Esophagus squamous epithelium (tissue), 5 donors: ENCODE measurements at places on chromosomes 16 and 17.

GRCh38 chr17:61340431-61341209 lies 59.0 kb upstream of the TBX2 start:
- no peak for DNase-seq

DNA sequence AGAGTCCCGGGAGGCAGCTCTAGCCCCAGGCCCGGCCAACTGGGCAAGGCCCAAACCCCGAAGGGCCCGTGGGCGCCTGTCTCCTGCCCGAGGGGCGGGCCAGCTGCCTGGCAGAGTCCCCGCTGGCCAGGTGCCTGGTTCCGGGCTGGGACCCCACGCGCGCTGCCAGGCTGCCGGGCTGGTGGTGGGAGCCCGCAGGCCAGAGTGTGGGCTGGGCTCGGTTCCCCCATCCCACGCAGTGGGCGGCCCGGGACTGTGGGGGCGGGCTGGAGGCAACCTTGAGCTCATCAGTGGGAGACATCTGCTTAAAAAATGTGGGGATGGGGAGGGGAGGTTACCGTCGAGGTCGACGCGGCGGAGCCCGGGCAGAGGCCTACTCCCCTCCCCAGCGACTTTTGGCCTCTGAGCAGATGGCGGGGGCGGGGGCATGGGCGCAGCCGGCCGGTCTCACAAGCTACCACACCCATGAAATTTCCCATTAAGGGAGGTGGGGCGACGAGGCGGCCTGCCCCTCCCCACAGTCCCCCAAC lies 176.4 kb upstream of the GSE1 start:
- no peak for DNase-seq

GRCh38 chr16:88506723-88507122 lies 53.6 kb downstream of the ZFPM1 start:
- no peak for DNase-seq

DNA sequence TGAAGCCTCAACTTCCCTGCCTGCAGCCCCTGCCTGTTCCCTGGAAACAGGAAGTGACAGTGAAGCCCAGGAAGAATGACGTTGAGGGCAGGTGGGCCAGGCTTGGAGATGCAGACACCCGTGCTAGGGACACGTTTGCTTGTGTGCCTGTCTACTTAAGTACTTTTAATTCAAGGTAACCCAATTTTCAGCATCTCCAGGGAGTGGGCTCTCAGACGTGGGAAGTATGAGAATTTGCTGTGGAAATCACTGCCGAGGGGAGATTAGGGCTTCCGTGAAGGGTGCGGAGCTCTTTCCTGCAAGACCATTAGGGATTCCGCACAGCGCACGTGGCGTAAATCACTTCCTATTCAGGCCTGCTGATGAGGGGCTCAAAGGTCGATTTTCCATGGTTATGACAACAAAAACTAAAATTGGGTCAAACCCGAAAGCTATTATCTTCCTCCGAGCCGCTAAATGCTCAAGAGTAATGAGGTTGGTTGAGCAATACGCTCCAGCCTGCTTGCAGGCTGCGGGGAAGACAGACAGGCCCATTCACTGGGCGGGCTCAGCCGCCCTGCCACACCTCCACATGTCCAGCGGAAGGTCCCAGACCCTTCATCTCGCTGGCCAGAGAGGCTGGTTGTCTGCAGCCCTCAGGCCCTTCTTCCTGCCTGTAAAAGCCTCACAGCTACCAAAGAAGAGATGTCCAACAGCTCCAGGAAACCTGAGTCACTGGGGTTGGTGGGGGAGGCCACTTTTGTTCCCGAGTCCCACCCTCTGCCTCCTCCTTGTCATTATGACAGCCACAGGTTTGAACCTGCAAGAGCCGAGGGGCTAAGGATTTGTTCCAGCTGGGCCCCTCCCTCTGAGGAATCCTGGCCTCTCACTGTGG lies 109.9 kb downstream of the RBFOX3 start:
- DNase-seq, result no peak

DNA sequence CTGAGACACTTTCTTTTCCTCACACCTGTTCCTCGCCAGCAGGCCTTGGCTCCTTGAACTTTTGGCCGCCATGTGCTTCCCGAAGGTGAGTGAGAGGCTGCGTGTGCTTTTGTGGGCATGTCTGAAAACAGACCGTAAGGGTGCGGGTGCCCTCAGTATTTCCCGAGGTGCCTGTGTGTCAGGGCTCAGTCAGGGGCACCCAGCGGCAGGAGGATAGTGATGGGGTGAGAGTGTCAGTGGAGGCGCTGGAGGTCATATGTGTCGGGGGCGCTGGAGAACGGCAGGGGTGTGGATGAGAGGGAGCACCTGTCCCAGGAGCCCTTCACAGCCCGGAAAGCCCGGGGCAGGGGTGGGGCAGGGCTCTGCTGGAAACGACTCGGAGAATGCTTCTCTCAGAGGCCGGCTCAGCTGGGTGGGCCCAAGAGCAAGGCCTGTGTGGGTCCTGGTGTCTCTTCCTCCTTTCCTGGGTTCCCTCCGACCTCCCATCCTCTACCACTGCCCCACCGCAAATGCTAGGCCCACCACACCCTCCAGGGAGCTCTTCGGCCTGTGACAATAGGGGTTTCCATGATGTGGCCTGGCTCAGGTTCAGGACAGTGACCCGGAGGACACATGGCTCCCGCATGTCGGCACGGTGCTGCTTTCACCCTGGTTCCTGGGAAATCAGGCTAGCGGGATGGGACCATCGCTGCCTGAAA lies 451 bp downstream of the IL32 start:
- DNase-seq, result no peak

DNA sequence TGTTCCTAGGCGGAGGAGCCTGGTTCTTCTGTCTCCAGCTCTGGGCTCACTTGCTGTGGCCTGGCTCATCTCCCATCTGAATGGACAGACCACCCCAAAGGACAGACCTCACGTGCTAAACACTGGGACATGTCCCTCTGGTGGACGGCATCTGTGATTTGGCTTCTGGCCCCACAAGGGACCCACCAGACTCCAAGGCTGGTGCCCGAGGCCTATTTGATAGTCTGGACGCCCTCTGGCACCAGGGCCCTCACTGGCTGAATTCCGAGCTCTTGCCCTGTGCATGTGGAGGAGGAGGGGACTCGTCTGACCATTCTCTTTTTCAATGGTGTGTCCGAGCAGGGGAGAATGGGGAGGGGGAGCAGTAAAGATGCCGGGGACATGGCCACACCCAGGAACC lies 62.8 kb upstream of the LGALS9 start:
- DNase-seq, result no peak

DNA sequence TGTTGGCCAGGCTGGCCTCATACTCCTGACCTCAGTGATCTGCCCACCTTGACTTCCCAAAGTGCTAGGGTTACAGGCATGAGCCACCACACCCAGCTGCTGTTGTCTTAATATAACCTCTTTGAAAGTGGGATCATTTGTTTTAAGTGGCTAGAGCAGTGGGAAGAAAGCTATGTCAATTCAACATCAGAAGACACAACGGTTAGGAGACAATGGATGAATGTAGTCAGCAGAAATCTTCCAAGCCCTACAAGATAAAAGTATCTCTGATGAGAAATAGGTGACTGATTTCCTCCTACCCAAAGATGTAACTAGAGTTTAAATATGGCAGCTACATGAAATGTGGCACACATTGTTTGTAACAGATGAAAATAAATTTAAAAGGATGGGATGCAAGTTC lies 20.0 kb upstream of the TRIM25 start:
- no peak for DNase-seq

GRCh38 chr17:67152824-67153223 lies 92.2 kb downstream of the HELZ start:
- no peak for DNase-seq

- DNase-seq, result no peak
Measured at GRCh38 chr16:30901201-30902028, 5.0 kb downstream of the CTF1 start.

- DNase-seq, result no peak
Measured at GRCh38 chr17:7841396-7841914, 7.4 kb downstream of the KDM6B start.

- no peak for DNase-seq
Measured at GRCh38 chr16:3642397-3643094, 11.9 kb upstream of the DNASE1 start.

GRCh38 chr16:11547118-11547916 lies 39.4 kb downstream of the LITAF start:
- DNase-seq, result no peak

- DNase-seq, result peak; percentile 53
Measured at GRCh38 chr16:3364774-3365427, 9.2 kb downstream of the OR2C1 start.

DNA sequence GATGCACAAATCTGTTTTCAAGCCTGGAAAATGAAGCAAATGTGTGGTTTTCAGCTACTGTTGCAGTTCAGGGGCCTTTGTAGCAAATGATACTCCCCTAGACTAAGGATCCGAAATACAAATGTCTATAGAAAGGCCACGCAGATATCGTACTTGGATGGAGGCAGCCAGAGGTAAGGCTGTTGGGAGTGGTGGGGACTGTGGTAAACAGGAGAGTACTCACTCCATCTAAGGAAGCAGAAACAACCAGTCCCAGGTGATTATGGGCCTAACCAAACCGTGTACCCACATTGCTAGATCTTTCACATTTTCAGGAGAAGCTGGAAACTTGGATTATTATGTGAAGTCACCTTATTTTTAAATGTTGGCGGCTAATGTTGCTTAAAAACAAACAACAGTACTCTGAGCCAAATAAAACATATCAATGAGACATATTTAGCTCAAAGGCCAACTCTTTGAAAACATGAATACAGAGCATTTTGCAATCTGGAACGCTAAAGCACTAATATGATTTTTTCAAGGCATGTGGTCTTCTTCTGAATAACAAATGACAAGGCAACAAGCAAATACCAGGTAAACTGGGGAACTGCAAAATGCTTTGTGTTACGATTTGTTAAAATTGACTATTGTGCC lies 110.1 kb downstream of the YPEL2 start:
- no peak for DNase-seq

- no peak for DNase-seq
Measured at GRCh38 chr16:3865241-3865640, 15.3 kb downstream of the CREBBP start.

- DNase-seq, result no peak
Measured at GRCh38 chr16:23079675-23080301, 69.5 kb downstream of the USP31 start.

DNA sequence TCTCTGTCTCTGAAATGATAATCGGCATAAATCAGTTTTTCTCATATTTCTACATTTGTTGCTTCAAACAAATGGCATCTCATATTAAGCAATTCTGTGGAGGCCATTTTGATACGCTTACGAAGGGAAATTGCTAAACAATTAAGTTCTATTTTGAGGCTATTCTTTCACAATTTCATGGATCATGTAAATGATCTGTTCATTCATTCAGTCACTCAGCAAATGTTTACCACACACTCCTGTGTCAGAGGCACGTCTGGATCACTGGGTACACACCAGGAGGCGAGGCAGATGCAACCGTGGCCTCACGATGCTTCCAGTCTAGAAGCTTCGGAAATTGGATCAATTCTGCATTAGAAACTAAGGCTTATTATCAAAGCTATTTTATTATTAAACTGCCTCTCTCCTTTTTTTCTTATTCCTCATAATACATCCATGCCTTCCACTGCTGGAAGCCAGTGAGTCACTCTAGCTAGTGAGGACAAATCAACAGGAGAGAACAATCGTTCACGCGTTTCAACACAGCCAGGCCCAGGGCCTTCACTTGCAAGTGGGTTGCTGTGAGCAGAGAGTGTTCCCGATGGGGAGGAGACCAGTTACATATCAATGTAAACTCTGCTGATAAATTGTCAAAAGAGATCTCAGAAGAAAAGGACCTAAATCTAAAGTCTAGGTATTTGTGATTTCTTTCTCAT lies 11.3 kb upstream of the SLC39A11 start:
- DNase-seq, result no peak

- no peak for DNase-seq
Measured at GRCh38 chr16:15811481-15812400, 45.1 kb downstream of the MYH11 start.

DNA sequence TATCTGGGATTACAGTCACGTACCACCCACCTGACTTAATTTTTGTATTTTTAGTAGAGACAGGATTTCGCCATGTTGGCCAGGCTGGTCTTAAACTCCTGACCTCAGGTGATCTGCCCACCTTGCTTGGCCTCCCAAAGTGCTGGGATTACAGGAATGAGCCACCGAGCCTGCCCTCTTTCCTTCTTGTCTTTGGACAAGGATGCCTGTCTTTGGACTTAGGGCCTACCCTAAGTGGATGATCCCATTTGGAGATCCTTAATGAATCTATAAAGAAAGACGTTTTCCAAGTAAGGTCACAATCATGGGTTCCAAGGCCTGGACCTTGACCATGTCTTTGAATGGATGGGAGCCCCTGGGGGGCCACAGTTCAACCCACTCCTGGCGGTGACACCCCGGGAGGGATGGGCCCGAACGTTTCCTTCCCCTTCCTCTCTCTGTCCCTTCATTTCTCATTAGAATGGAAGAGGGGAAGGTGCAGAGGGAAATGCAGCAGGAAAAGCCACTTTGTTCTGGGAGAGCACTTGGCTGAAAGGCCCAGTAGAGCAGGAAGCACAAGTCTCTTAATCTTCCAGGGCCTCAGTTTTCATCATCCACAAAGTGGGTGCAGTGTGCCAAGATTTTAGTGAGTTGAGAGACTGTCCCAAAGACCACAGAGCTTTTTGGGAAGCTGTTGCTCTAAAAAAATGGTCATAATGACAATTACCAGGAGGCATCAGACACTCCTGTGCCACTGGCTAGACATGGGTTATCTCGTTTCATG lies 353.3 kb downstream of the SEC14L1 start:
- DNase-seq, result no peak

DNA sequence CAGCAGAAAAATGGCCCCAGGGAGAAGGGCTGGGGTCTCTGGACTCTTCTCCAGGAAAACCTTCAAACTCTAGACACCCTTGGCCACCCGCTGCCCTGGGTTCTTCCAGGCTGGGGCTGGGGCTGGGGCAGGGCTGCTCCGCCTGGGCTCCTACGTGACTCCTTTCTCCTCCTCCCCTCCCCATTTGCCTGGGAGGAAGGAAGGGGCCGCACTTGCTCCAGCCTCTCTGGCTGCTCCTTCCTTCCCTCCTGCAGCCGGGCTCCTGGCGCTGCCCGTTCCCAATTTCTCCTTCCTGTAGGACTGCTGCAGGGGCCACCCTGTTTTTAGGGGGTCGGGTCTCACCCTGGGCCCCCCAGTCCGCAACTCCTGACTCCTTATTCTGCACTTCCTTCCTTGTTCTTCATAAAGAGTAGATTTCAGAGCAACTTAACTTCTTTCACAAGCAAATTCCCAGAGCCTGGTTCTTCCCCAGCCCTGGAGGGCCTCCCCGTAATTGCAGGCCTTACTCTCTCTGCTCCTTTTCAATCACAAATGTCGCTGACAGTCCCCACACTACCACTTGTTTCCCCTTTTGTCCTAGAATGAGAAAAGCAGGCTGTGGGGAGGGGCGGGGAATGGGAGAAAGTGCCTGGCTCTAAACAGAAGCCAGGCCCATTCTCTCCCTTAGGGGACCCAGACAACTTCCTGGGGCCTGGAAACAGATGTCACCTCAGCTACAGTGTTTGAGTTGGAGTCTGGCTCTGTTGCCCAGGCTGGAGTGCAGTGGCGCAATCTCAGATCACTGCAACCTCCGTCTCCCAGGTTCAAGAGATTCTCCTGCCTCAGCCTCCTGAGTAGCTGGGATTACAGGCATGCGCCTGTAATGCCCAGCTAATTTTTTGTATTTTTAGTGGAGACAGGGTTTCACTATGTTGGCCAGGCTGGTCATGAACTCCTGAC lies 137.8 kb downstream of the ENGASE start:
- no peak for DNase-seq

GRCh38 chr16:47067203-47067602 lies 76.5 kb downstream of the NETO2 start:
- no peak for DNase-seq
